Activated T-helper 17 cell treated with anti-CD3 and anti-CD28 coated beads, Interleukin-2, amount 50 U/mL, for 72 hours (primary cell): ENCODE measurements at places on chromosomes 1 and 21. TPM values are rescaled to one million over a fixed set of nuclear protein-coding genes. Genes with fewer than 3 reads are reported as not detected.

GRCh38 chr1:67194209-67194863 is 28.1 kb downstream of the IL23R start:
- ATAC-seq = peak; percentile 29

GRCh38 chr1:5394111-5394510 is 598.1 kb downstream of the NPHP4 start:
- ATAC-seq = no peak

DNA sequence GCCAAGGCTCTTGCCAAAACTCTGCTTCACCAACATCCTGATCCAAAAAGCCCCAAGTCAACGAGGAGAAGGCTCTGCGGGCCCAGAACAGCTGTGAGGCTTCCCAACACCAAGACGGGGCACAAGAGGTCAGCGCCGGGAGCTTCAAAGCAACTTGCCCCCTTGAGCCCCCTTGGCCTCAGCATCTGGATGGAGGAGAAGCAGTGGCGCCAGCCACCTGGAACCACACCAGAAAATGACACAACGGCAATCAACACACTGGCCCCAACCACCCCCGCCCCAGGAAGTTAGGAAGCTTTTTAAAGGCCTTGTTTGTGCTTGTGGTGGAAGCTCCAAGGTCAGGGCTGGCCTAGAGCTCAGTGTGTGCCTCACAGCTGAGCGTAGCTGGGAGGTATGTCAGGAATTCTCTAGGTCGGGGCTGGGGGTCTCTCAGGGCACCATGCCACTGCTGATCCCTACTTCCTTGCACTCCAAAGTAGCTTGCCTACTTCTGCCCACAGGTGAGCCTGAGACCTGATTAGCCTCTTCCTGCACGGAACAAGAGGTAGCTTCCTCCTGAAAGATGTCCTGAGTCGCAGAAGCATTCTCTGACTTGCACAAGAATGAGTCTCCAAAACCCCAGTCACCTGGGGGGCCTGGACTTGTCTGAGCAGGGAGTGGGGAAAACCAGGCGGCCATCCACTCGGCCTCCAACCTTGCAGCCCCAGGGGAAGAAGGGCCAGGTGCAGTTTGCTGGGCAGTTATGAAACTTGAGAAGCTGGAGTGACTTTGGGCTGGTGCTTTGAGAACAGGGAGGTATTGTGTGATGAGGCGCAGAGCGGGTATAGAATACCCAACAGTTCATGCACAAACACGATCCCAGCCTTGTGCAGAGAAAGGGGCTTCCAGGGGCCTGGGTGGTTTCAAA is 9.7 kb upstream of the SRP9 start:
- no peak for ATAC-seq

Gene ADGRL2
- not detected for total RNA-seq
